Inflammatory macrophage treated with lipopolysaccharide for 1 hour (primary cell): ENCODE measurements at places on chromosomes 1 and 21.

DNA sequence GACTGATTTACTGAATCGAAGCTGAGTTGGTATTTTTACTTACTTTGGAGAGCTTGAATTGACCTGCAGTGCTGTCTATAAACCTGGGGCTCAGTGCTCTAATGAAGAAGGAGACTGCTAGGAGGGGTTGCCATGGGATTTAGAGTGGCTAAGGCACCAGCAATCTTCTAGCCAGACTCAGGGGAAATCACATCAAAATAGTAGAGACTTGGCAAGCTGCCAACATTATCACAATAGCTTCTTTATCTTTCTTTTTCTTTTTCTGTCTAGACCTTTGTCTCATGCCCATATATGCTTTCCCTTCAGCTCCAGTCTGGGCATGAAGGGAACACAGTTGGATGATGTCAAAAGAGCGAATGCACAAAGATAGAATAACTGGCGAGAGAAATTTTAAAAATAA, 301.1 kb upstream of the DPYD start:
- DNase-seq, result no peak

DNA sequence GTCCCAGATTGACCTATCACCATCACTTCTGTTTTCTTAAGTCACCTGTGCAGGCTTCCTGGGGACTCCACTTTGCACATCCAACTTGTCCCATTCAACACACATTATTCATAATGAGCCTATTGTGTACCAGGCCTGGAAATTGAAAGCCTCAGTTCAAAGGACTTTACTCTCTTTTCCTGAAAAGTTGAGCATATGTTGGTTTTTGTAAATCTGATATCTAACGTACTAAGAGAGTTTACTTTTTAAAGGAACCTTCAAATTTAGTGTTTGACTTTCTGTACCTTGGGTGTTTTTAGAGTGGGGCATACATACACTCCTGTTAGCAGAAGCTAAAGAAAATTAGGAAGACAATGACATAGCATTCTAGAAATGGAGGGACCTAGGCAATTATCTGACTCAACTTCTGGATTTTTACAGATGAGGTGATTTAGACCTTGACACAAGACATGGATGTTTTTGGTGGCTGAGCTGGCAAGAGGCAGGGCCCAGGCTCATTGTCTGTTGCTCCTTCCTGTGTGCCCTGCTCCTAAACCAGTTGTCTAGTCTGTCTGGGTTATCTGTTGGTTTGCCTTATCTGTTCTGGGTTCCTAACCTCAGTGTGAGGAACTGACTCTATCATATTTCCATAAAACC, 336.5 kb downstream of the RPS6KC1 start:
- no peak for DNase-seq

DNA sequence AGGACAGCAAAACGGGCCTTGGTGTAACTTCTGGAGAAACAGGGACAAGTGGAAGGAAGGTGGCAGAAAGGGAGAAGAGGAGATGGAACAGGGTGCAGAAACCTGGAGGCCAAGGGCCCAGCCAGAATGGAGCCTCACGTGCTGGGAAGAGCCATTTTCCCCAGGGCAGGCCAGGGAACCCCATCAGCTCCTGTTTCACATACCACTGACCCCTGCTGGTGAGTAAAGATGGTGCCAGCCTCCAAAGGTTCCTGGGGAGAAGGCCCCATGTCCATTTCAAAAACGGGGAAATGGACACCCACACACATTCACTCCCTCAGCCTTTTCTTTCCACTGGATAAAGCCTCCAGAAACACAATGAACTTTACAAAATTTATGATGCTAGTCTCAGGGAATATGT, 57.6 kb upstream of the JUN start:
- DNase-seq, result peak; percentile 82

- DNase-seq, result no peak
Measured at GRCh38 chr1:50851034-50851433, 109.0 kb downstream of the FAF1 start.

DNA sequence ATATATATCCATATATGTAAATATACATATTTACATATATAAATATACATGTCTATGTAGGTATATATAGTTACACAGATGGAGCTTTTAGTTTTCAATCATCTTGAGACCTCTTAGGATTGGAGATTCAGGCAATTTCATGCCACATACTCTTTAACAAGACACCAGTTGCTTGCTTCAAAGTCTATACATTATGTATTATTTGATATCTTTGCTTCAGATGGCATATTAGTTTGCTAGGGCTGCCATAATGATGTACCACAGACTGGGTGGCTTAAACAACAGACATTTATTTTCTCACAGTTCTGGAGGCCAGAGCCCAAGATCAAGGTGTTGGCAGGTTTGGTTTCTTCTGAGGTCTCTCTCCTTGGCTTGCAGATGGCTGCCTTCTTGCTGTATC, 14.1 kb upstream of the C1orf87 start:
- no peak for DNase-seq

GRCh38 chr21:37204580-37204979, 62.6 kb downstream of the VPS26C start:
- DNase-seq, result no peak

DNA sequence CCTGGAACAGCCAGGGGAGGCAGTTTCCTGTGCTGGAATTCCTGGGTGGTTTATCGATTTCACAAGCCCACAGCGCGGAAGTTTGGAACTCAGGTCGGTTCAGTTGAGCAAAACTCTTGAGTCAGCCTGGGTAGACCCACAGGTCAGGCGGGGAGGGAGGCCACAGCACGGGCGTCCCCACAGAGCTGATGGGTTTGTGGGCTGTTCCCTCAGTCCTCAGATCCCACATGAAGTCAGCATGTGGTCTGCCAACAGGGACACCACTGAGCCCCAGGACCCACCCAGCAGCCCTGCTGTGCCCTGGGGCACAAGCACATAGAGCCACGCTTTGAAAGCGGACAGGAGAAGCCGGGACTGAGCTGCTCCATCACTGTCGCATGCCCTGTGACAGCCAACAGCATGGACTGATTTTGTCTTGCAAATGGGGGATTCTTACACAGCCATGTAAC, 17.4 kb downstream of the BMP8A start:
- peak; percentile 13 for DNase-seq

DNA sequence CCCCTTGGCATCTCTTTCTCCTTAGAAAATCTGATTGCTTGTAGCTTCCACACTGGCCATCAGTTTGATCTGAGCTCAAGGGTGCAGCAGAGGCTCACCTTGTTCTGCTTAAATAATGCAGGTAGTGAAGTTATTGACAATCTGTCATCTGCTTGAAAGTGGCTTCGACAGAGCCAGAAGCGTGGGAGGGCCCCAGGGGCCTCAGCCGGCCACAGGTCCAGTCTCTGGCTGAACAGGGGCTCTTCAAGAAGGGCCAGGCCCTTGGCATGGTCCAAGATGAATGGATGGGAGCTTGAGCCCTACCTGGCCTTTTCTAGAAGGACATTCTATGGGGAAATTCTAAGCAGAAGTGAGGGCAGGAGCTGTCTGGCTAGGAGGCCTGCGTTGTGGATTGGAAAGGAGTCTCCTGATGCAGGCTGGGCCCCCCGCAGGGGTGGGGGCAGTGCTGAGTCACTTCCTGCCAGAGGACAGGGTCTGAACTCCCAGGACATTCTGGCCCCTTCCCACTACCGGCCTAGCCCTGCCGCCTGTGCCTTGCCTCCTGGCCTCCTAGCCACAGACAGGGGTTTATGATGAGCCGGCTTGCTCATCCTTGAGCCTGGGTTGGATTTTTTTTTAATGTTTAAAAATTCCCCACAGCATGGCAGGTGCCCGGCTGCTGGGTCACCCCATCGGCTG, 162.3 kb upstream of the VAMP3 start:
- no peak for DNase-seq

GRCh38 chr1:27433706-27434105, 41.3 kb downstream of the GPR3 start:
- peak; percentile 67 for DNase-seq

- no peak for DNase-seq
Measured at GRCh38 chr1:228309326-228310067, 97.1 kb downstream of the TRIM11 start.

GRCh38 chr1:35894656-35895055, 11.6 kb downstream of the AGO1 start:
- DNase-seq, result no peak

GRCh38 chr1:214566158-214567104, 15.0 kb upstream of the PTPN14 start:
- DNase-seq, result no peak

DNA sequence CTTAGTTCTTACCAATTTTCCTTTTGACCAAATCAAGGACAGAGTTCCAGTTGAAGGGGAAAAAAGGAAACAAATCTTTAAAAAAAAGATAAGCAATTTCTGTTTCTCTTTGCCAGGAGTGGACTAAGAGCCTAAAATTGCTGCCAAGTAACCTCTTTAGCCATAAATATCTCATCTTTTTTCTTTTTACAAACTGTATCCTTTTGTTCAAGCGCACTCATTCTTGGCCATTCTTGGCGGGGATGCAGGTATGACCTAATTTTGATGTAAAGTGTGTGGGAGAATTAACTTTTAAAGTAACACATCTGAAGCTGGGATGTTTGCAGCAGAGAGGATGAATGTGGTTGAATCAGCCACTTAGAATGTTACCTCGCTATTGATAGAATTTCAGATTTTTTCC, 13.4 kb upstream of the KIF1B start:
- DNase-seq, result no peak

- no peak for DNase-seq
Measured at GRCh38 chr1:235429143-235429542, 61.9 kb downstream of the TBCE start.

- no peak for DNase-seq
Measured at GRCh38 chr1:87077959-87078639, 163.7 kb downstream of the HS2ST1 start.

- DNase-seq, result no peak
Measured at GRCh38 chr1:166139735-166140134, 27.1 kb downstream of the FAM78B start.

DNA sequence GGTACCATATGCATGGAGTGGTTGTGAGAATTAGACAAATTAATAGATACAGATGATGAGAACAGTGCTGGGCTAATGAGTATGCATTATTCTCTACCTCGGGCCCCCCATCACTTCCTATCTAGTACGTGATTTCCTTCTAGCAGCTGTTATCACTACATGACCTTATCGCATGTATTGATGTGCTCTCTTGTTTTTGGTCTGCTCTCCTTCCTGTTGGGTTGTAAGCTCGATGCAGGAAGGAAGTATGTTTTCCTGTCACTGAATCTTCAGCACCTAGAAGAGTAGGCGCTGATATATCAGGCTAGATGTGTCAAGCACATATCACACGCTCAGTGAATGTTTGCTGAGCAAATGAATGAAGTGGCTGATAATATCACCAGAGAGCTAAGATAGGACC, 43.9 kb upstream of the IFNAR2 start:
- no peak for DNase-seq

DNA sequence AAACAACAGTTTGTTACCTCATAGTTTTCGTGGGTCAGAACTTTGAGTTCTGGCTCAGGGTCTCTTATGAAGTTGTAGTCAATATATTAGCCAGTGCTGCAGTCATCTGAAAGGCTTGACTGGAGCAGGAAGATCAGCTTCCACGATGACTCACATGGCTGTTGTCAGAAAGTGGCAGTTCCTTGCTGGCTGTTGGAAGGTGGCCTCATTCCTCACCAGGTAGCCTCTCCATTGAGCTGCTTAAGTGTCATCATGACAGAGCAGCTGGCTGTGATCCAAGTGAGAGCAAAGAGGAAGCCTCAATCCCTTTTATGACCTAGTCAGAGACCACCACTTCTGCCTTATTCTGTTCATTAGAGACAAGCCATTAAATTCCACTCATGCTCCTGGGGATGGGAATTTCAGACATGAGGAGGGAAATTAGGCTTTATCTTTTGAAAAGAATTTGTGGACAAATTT, 5.6 kb downstream of the OSBPL9 start:
- peak; percentile 31 for DNase-seq

DNA sequence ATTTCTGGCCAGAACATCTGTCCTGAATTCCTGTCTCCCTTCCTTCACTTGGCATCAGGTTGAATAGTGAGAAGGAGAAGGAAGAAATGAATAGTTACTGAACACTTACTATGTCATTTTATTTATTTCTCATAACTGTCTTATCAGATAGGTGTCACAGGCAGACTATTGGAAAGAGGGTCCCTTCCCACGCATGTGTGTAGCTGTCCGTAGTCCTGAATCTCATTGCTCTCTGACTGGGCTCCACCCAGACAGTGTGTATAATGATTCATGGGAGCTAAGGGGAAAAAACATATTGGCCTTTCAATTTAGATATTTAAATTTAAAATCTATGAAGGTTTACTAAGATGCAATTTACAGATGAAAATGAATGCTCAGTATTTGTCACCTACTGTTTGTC, 86.1 kb downstream of the OMA1 start:
- DNase-seq, result no peak

GRCh38 chr1:225963735-225964530, 22.9 kb upstream of the LEFTY2 start:
- no peak for DNase-seq

- DNase-seq, result no peak
Measured at GRCh38 chr1:238789916-238790667, 596.3 kb upstream of the CHRM3 start.

DNA sequence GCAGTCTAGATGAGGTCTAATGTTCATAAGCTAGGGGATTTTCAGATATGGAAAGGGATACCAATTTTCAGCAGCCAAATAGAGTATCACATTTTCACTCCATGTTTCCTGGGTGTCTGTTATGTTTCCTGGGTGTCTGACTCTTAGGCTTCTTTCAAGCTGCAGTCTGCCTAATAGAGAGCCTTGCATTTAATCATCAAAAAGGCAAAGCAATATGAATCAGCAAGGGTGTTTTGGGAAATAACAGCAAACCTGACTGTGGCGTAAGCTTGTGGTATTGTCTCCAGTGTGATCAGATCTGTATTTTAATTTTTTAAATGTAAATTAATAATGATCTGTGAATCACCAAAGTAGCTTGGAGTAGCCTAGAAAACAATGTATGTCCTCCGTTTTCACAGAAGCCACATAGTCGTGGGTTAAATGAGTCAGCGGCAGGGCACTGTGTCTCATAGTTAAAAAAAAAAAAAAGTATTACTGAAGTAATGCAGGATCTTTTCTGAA, 10.4 kb downstream of the LGALS8 start:
- no peak for DNase-seq

DNA sequence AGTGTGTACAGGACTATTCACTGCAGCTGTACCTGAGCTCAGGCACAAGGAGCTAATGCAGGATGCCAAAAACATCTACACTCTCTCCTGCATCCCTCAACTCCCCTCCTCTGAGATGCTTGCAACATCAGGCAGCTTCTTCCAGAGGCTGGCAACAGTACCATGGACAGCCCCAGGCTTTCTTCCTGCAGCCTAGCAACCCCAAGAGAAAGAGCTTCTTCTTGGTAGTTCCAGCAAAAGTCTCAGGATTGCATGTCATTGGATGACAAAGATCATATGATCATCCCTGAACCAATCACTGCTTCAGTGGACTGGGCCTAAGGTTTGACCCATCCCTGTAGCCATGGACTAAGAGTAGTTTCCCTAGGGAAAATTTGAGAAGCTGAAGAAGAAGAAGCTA, 46.7 kb downstream of the CAMK2N1 start:
- DNase-seq, result no peak

- no peak for DNase-seq
Measured at GRCh38 chr1:77047978-77048614, 171.1 kb downstream of the PIGK start.

GRCh38 chr1:196466166-196466565, 142.1 kb downstream of the KCNT2 start:
- no peak for DNase-seq

- no peak for DNase-seq
Measured at GRCh38 chr1:101198842-101199636, 37.8 kb upstream of the S1PR1 start.
